EH (cell line): ENCODE measurements at places on chromosomes 3 and 15.
A peak's percentile ranks its signal among the peaks of the same experiment; 100 is the strongest.

- DNase-seq, result no peak
Observed at GRCh38 chr3:165491487-165491886, 295.3 kb upstream of the SLITRK3 start.

GRCh38 chr15:52113235-52113634, 660 bp upstream of the BCL2L10 start:
- DNase-seq, result peak; percentile 41

DNA sequence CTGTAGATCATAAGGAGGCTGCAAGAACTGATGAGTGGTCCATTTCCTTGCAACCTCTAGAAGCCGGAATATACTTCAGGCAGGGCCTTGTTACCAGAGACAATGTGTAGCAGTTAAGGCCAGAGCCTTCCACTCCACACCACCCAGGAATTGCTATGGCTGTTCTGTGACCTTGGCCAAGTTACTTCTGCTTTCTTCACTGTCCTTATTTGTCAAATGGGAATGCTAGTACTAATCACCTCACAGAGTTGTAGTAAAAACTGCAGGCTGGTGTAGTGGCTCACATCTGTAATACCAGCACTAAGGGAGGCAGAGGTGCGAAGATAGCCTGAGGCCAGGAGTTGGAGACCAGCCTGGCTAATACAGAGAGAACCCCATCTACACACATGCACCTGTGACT, 28.7 kb upstream of the RPN1 start:
- DNase-seq, result no peak

GRCh38 chr3:37920156-37920699, 58.5 kb downstream of the CTDSPL start:
- DNase-seq, result no peak

DNA sequence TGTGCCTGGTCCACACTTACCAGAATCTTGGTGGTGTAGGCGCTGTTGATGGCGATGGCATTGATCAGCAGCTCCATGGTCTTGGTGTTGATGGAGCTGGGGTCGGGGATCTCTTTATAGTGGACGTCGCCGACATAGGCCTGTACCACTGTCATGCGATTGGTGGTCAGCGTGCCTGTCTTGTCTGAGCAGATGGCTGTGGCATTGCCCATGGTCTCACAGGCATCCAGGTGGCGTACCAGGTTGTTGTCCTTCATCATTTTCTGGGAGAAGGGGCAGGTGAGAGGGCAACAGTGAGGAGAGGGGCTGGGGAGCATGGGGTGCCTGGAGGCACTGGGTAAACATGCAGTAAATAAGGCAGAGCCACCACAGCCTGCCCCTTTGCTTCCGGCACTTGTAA, 50.9 kb upstream of the SEC13 start:
- no peak for DNase-seq

DNA sequence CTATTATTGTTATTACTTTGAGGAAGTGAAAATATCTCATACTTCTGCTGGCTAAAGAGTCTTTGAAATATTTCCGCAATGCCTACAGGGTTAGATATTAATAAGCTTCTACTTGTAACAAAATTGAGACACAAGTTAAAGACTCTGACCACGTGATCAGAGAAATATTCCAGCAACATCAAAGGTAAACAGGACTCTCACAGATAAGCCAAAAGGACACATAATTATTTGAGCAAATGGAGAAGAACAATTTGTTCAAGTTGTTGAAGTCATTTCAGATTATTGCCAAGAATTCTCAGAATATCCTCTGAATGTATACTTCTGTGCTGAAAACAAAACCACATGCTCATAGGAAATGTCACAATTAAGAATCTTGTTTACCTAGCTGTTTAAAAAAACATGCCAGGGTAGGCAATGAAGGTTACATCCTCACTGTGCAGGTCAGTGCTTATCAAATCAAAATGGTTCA, 225.8 kb upstream of the ALCAM start:
- peak; percentile 19 for DNase-seq

- no peak for DNase-seq
Observed at GRCh38 chr3:48398701-48399386, 26.8 kb downstream of the FBXW12 start.

DNA sequence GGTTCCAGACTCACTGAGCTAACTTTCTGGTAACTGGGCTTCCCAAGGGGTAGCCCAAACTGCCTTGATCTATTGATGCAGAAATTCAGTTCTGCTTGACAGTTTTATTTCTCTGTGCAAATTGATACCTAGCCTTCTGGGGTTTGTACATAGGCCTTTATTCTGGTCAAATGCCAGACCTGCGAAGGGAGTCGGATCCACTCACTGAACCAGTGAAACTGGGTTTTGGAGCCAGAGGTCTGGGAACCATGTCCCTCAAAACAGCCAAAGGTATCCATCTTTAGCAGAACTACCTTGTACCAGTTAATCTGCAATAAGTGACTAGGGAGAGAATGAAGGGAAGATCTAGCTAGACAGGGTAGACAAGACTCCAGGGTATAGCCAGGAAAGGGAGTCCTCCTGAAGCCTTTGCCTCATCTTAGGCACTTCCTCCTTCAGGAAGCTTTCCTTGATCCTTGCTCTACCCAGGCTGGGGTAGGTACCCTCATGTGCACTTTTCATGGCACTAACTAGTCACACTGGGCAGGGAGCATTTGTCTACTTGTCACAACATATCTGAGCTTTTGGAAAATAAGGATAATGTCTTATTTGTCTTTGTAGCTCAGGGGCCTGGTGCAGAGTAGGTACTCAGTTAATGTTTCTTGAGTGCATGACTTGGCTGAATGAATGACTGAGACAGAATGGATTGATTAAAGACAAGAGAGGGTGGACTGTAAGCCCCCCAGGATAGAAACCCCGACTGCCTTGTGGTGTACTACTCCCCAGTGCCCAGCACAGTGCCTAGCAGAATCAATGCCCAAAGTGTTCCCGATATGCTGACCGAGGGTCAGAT, 1.4 kb upstream of the SNX33 start:
- DNase-seq, result no peak

GRCh38 chr3:59998058-59998457, 948.2 kb upstream of the CFAP20DC start:
- DNase-seq, result no peak

DNA sequence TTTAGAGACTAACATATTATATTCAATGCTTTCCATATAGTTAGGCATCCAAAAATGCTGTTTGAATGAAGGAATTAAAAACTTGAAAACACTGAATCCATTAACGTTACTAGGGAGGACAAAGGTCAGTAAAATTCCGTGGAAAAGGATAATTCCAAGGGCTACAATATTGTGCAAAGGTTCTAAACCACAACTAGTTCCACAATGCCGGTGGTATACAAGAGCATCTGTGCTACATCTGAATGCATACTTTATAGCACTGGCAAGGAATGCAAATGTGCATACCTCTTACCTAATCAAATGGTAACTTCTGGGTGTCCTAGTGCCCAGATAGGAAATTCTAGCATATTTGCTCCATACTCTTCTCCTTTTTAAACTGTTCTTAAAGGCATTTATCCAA, 2.2 kb downstream of the ICE2 start:
- DNase-seq, result peak; percentile 60

DNA sequence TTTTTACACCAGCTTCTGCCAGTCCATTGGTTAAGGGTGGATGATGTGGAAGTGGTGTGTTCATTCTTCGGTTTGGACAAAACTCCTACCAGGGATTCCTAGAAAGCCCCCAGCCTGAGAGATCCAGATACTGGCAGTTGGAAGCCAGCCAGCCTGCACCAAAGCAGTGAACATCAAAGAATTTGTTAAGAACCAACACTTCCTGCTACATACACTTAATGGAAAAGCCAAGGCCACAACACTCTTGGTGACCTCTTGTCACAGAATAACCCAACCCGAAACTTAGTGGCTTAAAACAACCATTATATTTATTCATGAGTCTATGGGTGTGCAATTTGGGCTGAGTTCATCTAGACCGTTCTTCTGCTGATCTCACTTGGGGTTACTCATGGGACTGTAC, 42.9 kb upstream of the ADAMTS9 start:
- no peak for DNase-seq

DNA sequence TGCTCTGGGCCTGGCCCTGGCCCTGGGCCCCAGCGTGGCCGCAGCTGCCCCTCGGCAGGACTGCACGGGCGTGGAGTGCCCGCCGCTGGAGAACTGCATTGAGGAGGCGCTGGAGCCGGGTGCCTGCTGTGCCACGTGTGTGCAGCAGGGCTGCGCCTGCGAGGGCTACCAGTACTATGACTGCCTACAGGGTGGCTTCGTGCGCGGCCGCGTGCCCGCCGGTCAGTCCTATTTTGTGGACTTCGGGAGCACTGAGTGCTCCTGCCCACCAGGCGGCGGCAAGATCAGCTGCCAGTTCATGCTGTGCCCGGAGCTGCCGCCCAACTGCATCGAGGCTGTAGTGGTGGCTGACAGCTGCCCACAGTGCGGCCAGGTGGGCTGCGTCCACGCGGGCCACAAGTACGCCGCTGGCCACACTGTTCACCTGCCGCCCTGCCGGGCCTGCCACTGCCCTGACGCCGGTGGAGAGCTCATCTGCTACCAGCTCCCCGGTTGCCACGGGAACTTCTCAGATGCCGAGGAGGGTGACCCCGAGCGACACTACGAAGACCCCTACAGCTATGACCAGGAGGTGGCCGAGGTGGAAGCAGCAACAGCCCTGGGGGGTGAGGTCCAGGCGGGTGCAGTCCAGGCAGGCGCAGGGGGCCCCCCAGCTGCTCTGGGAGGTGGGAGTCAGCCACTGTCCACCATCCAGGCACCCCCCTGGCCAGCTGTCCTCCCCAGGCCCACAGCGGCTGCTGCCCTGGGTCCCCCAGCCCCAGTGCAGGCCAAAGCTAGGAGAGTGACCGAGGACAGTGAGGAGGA, 21.7 kb downstream of the FBLN2 start:
- no peak for DNase-seq

DNA sequence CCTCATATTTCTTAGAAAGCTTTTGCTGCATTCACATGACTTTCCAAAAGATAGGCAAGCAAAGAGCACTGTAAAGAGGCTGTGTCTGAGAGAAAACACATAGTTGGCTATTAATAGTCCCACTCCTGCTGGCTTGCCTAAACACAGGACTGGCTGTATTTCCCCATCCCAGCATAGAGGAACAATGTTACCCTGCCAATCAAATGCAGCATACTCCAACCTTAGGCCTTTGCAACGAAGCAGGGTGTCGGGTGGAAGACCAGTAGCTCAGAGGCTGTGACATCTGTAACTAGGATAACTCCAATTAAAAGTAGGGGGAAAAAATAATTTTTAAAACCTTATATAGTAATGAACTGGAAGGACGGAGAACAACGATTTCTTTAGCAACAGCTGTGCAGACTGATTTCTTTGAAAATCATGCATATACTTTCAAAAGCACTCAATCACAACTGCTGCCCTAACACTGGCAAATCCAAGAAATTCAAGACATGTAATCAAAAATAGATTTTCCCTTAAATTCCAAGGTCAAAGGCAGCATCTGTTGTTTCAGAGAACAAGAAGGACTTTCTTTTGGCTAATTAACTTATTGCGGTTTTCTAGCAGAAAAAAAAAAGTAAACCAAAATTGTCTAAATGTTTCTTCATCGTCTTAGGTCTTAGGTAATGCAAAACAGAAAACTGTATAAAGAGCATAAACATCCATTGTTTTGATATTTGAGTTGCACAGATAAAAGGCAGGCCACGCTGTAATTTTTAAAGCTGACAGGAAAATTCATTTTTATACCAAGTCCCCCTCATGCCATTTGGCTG, 139.3 kb downstream of the TNIK start:
- DNase-seq, result peak; percentile 48

DNA sequence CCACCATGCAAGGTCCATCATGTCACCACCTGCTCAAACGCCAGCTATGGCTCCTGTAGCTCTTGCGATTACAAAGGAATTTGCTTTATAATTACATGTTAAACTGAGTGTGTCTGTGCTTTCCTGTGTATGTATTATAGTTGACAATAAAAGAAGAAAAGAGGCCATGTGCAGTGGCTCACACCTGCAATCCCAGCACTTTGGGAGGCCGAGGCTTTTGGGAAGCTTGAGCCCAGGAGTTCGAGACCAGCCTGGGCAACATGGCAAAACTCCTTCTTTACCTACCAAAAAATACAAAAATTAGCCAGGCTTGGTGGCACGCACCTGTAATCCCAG, 27.0 kb downstream of the ATRIP start:
- DNase-seq, result no peak

GRCh38 chr3:141625506-141625905, 112.6 kb upstream of the RNF7 start:
- DNase-seq, result peak; percentile 44

DNA sequence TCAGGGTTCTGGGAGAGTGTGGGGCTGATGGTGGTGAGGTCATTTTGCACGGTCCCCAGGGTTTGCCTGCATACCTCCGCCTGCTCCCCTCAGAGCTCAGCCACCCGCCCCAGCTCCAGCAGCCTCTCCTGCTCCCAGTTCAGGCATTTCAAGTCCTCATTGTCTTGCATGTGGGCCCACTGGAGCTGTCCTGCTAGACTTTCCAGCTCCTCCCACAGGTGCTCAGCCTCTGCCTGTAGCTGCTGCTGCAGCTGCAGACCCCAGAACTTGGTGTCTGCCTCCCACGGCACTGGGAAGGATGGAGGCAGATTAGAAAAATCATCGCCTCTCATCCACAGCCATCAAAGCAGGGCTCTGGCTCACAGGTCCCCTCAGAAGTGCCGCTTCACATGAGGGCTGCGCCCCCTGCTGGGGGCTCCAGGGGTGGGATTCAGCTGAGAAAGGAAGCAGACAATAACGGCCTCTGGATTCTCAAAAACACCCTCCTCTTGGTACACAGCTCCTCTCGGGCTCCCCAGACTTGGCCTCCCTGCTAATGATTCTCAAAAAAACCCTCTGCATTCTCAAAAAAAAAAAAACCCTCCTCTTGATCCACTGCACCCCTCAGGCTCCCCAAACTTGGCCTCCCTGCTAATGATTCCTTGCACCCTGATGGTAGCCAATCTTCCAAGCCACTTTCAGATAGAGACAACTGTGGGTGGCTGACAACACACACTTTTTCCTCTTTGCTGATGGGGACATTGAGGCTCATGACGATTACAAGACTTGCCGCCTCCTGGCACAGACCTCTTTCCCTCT, 89.3 kb upstream of the C2CD4B start:
- peak; percentile 59 for DNase-seq

GRCh38 chr3:18241837-18242236, 183.3 kb downstream of the SATB1 start:
- peak; percentile 1 for DNase-seq

- DNase-seq, result no peak
Observed at GRCh38 chr15:45230245-45230965, 21.6 kb upstream of the SLC28A2 start.

DNA sequence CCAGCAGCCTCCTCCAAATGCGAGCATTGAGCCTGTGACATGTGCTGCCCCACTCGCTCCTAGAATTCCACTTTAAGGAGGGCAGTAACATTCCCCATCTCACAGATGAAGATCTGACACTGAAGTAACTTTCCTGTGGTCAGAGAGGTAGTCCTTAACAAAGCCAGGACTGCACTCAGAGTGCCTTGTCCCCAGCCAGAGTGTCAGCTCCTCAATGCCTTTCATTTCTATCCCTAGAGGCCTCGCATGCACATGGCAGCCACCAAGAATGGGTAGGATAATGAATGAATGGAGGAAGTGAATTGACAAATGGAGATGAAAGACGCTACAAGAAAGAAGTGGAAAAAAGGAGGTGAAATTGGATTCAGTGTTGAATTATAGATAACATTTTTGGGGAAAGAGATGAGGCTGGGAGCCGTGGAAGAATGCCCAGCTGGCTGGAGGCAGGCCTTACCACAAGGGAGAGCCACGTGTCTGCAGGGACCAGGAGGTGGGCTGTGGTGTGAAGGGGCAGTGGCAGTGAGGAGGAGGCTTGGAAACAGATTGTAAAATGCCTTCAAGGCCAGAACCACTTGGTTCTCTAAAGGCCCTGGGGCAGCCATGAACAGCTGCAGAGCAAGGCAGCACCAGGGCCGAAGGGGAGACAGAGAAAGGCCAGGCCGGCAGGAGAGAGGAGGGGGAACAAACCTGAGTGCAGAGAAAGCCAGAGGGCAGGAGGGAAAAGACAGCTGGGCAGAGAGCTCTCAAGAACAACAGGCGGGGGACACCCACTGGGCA, 10.4 kb downstream of the CFAP92 start:
- no peak for DNase-seq
